Naive thymus-derived CD8-positive, alpha-beta T cell (primary cell): ENCODE measurements at places on chromosomes 2 and 18. TPM values are rescaled to one million over a fixed set of nuclear protein-coding genes. Genes with fewer than 3 reads are reported as not detected.

The ABCA12 gene
- not detected for total RNA-seq

The UGT1A5 gene
- total RNA-seq = not detected

The KLHL14 gene
- 1.7 TPM for total RNA-seq

The MYO3B gene
- not detected for total RNA-seq

The SCYGR5 gene
- not detected for total RNA-seq

The ATP8B1 gene
- 0.08 TPM for total RNA-seq

The TPGS2 gene
- 49.7 TPM for total RNA-seq

- DNase-seq = no peak
These were observed 11.7 kb upstream of the NAPG start for GRCh38 chr18:10514082-10514481.

GRCh38 chr18:45330170-45330594, 285.1 kb upstream of the SLC14A2 start:
- no peak for DNase-seq

DNA sequence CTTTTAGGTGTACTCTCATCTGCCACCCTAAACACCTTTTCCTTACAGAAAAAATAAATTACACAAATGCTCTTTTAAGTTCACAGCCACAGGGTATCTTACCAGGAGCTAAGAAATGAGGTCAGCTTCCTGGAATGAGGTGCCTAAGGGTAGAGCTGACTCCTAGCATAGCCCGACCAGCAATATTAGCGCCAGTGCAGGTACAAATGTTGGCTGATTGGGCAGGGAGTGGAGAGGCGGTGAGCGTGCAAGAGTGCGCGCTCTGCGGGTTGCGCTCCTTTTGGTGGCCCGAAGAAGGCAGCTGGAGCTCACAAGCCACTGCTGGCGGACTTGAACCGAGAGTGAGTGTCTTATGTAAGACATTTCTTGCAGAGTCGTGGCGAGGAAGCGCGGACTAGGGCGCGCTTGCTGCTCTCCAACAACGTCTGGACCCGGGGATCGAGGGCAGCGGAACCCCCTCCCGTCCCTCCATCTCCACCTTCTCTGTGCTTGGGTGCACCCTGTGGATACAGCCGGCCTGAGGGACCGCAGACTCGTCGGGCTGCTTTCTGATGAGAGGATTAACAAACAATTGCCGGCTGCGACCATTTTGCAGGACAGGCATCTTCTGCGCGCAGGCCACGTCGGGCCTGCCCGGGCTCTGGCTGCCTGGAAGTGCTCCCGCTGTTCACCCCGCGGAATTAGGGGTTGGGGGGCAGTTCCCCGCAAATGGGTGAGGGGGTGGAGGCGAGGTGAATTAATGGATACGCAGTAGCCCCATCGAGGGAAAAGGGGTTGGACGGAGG, 17.3 kb downstream of the BOLA3 start:
- no peak for DNase-seq

GRCh38 chr2:143451642-143452281, 322.5 kb downstream of the ARHGAP15 start:
- no peak for DNase-seq

DNA sequence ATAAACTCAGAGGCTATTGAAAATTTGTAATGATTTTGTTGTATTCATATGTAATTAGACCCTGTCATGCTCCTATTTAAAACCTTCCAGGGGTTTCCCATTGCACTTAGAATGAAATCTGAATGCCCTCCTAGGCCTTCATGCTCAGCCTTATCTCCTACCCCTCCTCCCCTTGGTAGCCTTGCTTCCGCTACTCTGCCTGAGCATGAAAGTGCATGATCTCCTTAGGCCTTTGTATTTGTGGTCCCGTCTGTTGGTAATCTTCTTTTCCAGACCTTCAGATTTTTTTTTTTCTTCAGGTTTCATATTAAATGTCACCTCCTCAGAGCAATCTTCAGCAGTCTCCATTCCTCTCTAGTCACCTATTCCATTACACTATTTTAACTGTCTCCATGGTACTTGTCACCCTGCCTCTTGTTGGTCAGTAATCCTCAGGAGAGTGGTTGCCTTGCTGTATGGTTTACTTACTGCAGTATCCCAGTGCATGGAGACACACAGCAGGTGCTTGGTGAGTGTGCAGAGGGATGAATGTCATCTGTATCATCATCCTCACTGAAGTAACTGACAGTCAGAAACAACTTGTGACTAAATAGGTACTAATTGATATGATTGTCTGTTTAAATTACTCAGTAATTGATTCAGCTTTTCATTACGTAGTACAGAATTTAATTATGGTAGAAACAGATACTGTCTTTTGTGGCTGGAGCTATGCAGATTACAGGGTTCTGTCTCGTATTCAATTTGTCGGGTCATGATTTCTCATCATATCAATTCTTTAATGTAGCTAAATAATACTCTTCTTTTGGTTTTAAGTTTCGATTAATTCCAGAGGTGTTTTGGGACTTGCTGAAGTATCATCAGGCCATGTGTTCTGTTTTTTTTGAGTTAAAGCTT, 63.9 kb downstream of the PHLPP1 start:
- DNase-seq = no peak

GRCh38 chr18:79421275-79421857, 25.6 kb downstream of the NFATC1 start:
- DNase-seq = no peak

DNA sequence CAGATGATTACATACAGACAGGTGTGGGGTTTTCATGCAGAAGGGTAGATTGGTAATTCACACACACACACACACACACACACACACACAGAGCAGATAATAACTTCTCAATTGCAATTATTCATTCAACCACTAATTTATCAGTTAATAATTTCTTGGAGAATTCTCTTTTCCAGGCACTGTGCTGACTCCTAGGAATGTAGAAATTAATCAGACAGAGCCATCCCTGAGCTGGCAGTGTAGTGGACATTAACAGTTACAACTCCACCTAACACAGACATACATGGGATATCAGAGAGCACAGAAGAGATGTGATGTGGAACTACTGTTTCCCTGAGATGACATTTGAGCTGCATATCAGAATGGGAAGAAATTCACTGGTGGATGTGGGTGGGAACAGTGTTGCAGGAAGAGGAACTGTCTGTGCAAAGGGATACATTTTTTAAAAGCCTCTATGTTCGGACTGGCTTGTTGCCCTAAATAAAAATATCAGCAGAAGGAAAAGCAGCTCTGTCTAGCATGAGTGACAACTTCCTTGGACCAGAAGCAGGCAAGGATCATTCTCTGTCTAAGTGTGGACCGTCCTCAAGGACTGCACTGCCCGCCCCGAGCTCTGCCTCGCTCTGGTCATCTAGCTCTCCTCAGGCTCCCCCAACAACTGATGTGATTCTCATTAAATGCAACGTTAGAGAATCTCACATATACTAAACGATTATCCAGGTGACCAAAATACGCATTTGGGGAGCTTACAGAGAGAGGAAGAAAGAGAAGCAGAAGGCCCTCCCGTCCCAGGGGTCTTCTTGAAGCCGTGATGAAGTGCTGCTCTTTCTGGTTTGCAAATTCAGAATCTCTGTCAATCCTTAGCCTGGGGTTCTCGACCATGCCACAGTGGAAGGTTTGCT, 173.4 kb upstream of the TRIB2 start:
- DNase-seq = no peak

DNA sequence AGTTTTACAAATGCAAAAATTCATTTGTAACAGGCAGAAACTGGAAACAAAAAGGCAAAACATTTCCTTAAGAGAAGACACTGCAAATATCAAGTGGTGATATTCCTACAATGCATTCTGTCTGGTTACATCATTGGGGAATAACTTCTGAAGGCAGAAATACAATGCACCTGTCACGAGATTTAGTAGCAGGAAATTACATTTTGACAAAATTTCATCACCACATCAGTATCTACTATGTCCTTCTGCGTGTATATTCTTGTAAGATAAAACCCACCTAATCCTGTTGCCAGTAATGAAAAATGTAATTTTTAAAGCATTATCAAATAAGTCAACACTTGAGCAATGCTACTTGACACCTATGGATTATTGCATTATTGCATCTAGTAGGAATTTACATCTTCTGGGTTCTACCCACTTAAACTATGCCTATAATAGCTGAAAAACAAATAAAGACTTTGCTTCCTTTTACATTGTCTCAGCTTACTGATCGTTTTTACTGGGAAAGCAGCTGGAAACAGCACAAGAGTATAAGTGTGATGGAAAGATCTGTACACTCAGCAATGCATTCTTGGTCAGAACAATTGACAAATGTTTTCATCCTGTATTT, 59.5 kb downstream of the IRS1 start:
- DNase-seq = no peak

DNA sequence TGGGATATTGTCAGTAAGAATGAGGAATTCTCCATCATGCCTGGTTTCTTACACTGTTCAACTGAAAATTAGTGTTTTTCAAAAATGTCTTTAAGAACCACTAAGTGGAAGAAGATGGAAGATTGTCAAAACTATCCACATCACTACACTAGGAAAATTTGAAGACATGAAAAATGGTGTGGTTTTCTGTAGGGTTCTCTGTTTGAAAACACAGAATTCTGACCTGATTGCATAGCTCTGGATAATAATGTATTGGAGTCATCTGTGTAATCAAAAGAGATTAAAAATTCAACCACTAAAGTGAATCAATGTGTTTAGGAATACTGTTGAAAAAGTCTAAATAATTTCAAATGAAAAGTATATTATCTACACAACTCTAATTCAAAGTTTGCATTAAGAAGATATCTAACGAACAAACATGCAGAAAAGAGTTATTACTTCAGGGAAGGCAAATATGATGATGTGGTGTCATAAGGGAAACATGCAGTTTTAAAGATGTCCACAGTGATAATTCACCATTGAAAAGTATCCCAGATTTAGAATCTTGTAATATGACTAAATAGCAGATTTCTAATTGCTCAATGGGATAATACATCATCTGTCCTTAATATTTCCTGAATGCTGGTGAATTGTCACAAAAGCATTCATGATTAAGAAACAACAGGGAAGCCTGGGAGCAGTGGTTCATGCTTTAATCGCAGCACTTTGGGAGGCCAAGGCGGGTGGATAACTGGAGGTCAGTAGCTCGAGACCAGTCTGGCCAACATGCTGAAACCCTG, 116.9 kb downstream of the ERBB4 start:
- no peak for DNase-seq

DNA sequence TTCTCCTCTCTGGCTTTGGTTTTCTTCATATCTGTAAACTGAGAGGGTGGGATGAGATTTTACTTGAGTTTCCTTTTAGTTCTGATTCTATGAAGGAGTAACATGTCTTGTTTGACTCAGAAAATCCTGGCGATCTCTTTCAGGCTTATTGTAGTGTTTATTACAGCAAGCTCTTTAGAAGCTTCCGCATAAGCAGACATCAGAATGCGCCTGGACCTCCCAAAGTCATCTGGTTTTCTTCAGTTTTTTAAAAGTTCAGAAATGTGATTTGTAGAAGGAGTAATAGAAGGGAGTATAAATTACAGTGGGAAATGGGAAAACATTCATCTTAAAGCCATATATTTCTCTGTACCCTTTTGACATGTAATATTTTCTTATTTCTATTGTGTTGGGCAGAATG, 68.4 kb downstream of the EML6 start:
- DNase-seq = no peak

- DNase-seq = no peak
These were observed 539.0 kb downstream of the SOX11 start for GRCh38 chr2:6231166-6231565.

- DNase-seq = no peak
These were observed 73.0 kb upstream of the NOSTRIN start for GRCh38 chr2:168729455-168729854.

- DNase-seq = no peak
These were observed 14.5 kb downstream of the ARHGAP28 start for GRCh38 chr18:6743999-6744398.

GRCh38 chr2:130798472-130799218, 38.1 kb upstream of the ARHGEF4 start:
- DNase-seq = no peak

DNA sequence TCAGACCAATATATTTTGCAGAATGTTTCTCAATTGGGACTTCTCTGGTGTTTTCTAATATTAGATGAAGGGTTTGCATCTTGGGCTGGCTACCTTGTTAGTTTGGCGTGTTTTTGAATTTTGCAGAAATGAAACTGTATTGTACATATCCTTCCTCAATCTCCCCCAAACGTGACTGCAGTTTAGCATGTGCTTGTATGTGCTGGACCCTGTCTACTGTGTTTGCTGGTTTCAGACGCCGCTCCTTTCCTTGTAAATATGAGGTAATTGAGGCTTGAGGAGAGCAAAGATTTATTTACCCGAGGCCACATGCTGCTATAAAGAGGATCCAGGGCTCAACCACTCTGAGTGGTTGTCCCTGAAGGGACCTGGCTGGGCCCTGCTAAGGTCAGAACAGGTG, 57.2 kb downstream of the NGEF start:
- no peak for DNase-seq

GRCh38 chr18:14768241-14768640, 20.3 kb downstream of the ANKRD30B start:
- no peak for DNase-seq

GRCh38 chr2:69700381-69700780, 41.6 kb upstream of the ANXA4 start:
- no peak for DNase-seq

- no peak for DNase-seq
These were observed 13.6 kb upstream of the ZNF397 start for GRCh38 chr18:35227254-35227653.

- DNase-seq = no peak
These were observed 531.5 kb downstream of the STK39 start for GRCh38 chr2:167715932-167716331.

DNA sequence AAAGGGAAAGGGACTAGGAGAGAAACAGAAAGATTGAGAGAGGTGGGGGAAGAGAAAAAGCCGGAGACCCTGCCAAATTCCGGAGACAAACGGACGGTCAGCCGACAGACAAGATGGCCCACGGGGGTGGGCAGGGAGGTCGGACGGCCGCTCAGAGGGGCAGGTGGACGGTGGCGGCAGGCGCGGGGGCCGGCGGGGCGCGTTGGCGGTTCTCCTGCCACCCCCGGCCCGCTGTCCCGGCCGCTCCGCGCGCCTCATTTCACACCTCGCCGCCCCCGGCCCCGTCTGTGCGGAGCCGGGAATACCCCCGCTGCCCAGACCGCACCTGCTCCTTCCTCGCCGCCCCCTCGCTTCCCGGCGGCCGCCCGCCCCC, 935 bp downstream of the SLC30A3 start:
- peak; percentile 18 for DNase-seq

- no peak for DNase-seq
These were observed 681.8 kb upstream of the LRATD1 start for GRCh38 chr2:13950761-13951160.
